Cardiac muscle cell (in vitro differentiated cells and primary cell): ENCODE measurements at places on chromosomes 2 and 18. TPM values are rescaled to one million over a fixed set of nuclear protein-coding genes. Genes with fewer than 3 reads are reported as not detected.
A peak's percentile ranks its signal among the peaks of the same experiment; 100 is the strongest.

Gene SKOR2
- total RNA-seq, result not detected in 2 replicates

GRCh38 chr2:240898731-240899467 lies 2.9 kb upstream of the MAB21L4 start:
- no peaks in the 10 kb centered on the region for H3K36me3 ChIP-seq
- no peak for DNase-seq
- H3K4me1 ChIP-seq, result no peaks in the 10 kb centered on the region

GRCh38 chr18:45765796-45766195 lies 41.8 kb downstream of the SLC14A1 start:
- H3K4me1 ChIP-seq, result no peaks in the 10 kb centered on the region
- no peaks in the 10 kb centered on the region for H3K36me3 ChIP-seq
- no peaks in the 10 kb centered on the region for H3K27me3 ChIP-seq
- no peak overlapping the region for H3K27ac ChIP-seq
- DNase-seq, result peak; percentile 38
- no peak overlapping the region for H3K4me3 ChIP-seq

- no peak overlapping the region for H3K27ac ChIP-seq
- no peaks in the 10 kb centered on the region for H3K27me3 ChIP-seq
- no peak overlapping the region for H3K4me3 ChIP-seq
- H3K4me1 ChIP-seq, result peaks cover 32% of the 10 kb centered on the region
- DNase-seq, result peak; percentile 9
- no peaks in the 10 kb centered on the region for H3K36me3 ChIP-seq
These were observed 142.0 kb downstream of the PRKCE start for GRCh38 chr2:45793305-45793962.

DNA sequence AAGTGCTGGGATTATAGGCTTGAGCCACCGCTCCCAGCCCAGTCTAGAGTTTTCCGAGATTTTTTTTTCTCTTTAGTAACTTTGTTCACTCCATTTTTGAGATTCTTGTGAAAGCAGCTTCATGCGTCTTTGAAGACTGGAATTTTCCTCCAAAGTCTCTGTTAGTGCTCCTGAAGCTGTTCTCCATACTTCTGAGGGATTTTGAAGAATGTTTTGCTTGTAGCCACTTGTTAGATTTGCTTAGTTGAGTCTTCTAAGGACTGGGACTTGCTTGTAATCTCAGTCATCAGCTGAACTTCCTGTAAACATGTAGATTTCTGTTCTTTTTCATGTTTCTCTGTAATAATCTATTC lies 234.3 kb downstream of the MYCN start:
- H3K4me1 ChIP-seq, result peaks cover under 1% of the 10 kb centered on the region
- no peaks in the 10 kb centered on the region for H3K27me3 ChIP-seq
- DNase-seq, result no peak
- no peaks in the 10 kb centered on the region for H3K36me3 ChIP-seq
- H3K4me3 ChIP-seq, result no peak overlapping the region

Gene C2orf80
- total RNA-seq, result not detected in 2 replicates

Gene CCL20
- total RNA-seq, result not detected in 2 replicates

Gene CFAP53
- total RNA-seq, result 0.56 and 3.9 TPM in 2 replicates

- no peaks in the 10 kb centered on the region for H3K36me3 ChIP-seq
- no peaks in the 10 kb centered on the region for H3K27me3 ChIP-seq
- no peak overlapping the region for H3K27ac ChIP-seq
- H3K4me3 ChIP-seq, result no peak overlapping the region
- H3K4me1 ChIP-seq, result no peaks in the 10 kb centered on the region
- DNase-seq, result no peak
These were observed 820.4 kb downstream of the GALR1 start for GRCh38 chr18:78069784-78070664.
